NCI-H2171 treated with DMSO at 0.1 percent for 48 hours (cell line): ENCODE measurements at places on chromosomes 13 and 19.
A peak's percentile ranks its signal among the peaks of the same experiment; 100 is the strongest.

DNA sequence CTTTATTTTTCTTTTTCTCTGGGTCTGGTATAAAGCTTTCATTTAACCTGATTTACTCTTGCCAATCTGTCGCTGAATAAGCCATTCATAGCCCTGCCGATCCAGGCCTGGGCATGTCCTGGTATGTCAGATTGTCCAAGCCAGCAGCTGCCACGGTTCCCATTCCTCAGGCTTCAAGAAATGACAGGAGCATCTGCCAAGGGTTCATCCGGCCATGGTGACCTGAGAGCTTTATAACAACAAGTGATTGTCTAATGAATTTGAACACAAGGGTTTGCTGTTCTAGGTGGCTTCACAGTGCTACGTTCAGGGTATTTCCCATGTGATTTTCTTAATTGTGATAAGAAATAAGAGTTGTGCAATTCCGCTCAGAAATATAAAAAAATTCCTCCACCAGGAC lies 20.0 kb downstream of the PNMA8A start:
- peak; percentile 91 for DNase-seq

DNA sequence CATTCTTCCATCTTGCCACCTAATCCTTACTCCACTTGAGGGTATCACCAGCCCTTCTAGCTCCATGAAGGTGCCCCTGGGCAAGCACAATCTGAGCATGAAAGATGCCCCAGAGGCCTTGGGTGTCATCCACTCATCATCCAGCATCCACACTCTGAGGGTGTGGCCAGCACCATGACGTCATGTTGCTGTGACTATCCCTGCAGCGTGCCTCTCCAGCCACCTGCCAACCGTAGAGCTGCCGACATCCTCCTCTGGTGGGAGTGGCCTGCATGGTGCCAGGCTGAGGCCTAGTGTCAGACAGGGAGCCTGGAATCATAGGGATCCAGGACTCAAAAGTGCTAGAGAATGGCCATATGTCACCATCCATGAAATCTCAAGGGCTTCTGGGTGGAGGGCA lies 3.1 kb upstream of the KLK3 start:
- peak; percentile 22 for DNase-seq

DNA sequence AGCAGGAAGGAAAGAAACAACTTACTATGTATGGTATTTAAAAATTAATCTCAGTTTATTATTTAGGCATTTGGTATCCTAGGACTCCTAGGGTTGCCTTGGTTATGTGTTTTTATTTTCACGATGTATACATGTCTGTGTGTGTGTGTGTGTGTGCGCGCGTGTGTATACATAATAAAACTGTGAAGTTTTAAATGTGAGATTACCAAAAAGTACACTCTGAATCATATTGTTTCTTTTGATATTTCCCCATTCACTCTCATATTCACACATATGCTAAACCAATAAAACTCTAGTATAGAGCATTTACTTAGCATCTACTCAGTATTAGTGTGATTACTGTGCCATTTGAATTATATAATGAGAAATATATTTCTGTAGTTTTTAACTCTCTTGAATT lies 30.8 kb upstream of the NDFIP2 start:
- no peak for DNase-seq

GRCh38 chr13:44373601-44374347 lies at the start of gene SERP2:
TSS of gene SERP2 (plus strand) at chr13:44373824. CDS start at chr13:44374026, 202 bp downstream.
- peak; percentile 5 for DNase-seq

DNA sequence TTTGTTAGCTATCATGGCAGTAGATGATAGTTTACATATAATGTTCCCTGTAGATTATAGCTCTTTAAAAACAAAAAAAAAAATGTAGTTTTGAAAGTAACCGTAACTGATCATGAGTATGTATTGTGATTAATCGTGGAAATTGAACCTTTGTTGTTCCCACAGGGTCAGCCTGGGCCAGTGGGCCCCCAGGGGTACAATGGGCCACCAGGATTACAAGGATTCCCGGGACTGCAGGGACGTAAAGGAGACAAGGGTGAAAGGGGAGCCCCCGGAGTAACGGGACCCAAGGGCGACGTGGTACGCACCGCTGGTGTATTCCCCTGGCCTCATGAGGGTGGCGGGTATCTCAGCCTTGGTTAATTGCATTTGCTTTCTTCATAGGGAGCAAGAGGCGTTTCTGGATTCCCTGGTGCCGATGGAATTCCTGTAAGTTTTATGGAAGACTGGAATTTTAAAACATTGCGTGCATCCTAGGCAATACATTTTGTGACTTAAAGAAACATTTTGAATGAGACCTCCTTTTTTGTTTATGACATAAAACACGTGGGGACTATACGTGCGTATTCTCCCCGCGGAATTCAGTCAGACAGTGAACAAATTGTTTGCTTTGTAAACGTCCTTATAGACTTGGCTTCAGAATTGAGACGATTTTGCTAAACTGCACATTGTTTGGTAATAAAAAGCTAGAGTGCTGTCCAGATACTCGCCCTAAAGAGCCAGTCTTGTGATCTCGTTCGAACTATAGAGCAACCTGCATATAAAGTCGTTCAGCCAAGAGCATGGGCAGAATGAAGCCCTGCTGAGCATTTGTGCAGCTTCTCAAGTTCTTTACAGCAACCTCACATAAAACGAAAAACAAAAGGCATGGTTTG lies 117.7 kb downstream of the COL4A2 start:
- no peak for DNase-seq

GRCh38 chr13:83008212-83008929 lies 873.9 kb downstream of the SLITRK1 start:
- DNase-seq = no peak

DNA sequence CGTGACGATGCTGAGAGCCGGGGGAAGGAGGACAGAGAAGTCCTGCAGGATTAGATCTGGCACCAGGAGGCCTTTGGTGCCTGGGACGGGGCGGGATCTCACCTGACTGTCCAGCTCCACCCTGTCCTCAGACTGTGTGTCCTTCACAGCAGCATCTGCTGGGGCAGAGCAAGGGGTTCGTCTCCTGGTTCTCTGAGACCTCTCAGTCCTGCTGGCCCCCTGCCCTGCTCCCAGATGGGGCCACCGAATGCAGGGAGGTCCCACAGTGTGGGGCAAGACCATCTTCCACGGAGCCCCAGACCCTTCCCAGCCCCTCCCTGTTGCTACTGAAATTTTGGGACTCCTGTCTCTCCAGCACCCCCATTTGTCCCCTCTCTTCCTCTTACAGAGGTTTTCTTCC lies 4.5 kb downstream of the LILRB3 start:
- no peak for DNase-seq

GRCh38 chr13:97364031-97364430 lies 69.9 kb upstream of the RAP2A start:
- no peak for DNase-seq

DNA sequence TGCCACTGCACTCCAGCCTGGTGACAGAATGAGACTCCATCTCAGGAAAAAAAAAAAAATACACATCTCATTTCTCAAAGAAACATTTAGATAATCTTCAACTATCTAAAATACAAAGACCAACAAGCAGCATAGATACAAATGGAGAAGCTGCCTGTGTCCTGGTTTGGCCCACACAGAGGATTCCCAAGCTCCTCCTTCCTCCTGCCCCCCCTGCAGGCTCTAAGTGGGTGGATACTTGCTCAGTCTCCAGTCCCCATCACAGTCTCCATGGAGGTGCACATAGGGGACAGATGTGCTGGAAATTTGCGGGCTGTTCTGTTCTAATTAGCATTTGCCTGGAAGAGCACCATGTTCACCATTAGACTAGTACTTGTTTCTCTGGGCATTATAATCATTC lies 59.9 kb downstream of the ABCC4 start:
- DNase-seq = peak; percentile 66

DNA sequence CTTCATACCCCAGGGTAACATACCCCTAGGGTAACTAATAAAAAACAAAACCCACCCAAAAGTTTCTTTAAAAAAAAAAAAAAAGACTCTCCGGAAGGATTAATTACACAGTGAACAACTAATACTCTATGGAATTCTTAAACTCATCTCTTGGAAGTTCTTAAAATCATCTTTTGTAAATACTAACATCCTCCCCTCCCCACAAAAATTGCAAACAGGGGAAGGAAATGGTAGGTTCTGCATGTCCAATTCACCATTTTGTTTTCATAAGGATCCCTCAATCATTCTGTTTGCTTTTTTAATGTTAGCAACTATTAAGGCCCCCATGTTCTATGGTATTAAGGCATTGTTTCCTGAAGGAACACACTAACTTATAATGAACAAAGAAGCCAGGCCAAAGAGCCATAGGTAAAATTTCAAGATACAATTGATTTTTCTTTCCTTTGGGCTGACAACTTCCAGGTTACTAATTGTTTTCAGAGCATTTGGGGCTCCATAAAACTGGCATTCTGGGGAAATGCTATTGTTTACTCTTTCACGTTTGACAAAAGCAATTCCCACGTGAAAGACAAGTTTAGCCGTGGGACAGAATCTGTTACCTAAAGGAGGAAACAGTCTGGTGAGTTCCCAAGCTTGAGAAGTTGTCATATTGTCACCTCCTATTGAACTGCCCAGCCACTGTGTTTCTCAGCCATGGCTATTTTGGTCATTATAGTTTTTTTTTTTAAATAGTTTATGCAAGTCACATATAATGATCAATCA lies 107.0 kb downstream of the FLT1 start:
- no peak for DNase-seq

- DNase-seq = no peak
Observed at GRCh38 chr13:94217370-94217769, 262.1 kb downstream of the DCT start.

DNA sequence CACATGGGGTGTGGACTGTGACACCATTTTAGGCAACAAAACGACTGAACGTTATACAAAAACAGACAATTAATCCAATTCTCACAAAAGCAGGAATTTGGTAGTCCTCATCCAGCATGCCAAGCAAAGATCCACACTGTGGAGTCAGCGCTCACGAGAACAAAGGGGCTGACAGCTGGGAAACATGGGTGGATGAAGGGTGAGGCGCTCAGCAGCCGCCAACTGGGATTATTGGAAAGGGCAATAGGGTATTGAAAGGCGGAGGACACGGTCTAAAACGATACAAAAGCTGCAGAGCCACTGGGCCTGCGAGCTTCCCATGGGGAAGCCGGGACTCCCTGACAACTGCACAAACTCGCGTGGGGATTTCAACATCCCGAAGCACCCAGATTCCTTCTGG lies 4.7 kb upstream of the ZNF813 start:
- no peak for DNase-seq

- DNase-seq = peak; percentile 20
Observed at GRCh38 chr19:22882797-22883196, 50.7 kb downstream of the ZNF723 start.

DNA sequence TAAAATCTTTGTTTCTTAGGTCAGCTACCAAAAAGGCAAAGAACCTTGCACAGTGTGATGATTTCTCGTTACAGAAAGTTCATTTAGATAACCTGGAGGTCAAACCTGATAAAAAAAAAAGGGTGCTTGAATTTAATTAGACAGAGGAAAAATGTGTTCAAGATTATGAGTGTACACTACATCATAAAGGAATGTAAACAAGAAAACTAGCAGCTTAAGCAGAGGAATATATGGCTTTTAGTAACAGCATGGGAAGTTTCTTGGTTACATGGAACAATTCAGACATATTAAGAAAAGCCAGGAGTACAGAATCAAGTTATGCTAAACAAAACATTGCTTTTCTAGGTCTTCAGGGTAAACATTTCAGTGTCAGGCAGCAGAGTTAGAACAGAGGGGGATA lies 32.9 kb downstream of the ING1 start:
- DNase-seq = no peak

DNA sequence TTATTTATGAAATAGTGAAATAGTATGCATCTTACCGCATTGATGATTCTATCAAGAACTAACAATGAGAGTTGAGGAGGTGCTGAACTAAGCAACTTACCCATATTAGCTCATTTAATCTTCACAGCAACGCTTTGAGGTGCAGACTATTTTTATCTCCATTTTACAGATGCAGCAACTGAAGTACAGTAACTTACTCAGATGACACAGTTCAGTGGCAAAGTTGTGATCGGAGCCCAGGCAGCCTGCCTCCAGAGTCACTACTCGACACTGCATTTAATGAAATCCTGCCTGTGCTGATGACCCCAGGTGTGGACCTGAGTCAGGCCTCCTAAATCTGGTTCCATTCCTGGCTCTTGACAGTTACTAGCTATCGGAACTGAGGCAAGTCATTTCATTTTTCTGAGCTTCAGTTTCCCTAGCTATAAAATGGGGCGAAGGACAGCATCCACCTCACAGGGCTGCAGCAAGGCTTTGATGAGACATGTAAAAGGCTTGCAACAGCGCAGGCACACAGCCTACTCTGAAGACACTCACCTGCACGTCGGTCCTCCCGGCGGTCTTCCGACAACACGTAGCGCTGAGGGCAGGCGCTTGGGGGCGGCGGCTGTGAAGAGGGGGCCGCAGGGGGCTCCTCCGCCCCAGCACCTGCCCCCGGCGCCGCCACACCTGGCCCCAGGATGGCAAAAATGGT lies 1.5 kb downstream of the MYPOP start:
- DNase-seq = no peak

GRCh38 chr13:32175943-32176342 lies 139.2 kb downstream of the ZAR1L start:
- DNase-seq = no peak

GRCh38 chr13:33764716-33765115 lies 53.2 kb upstream of the RFC3 start:
- DNase-seq = peak; percentile 28

DNA sequence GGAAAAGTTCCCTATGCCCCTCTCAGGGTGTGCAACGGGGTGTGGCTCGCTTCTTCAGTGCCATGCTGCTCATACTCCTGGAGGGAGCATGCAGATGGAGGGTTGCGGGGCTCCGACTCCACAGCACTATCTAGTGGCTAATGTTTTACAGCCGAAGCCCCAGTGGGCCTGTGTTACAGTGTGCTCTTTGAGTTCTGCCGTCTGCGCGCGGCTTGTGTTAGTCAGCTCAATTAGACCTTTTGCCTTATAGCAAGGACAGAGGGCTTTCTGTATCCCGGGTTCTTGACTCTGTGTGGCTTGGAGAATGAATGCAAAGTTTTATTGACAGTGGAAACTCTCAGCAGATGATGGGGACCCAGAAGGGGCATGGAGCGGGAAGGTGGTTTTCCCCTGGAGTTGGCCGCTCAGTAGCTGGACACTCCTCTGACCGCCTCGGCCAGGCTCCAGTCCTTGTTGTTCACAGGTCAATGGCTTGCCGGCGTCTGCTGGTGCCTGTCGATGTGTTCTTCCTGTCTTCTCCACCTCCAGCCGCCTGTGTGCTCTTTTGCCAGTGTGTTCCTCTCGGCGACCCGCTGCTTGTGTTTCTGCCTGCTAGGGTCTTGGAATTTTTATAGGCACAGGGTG lies 383.4 kb downstream of the LMO7 start:
- no peak for DNase-seq
